RCC 7860 (cell line): ENCODE measurements at places on chromosomes 3 and 15.
A peak's percentile ranks its signal among the peaks of the same experiment; 100 is the strongest.

- no peak for DNase-seq
Observed at GRCh38 chr15:78455749-78456148, 17.7 kb downstream of the IREB2 start.

DNA sequence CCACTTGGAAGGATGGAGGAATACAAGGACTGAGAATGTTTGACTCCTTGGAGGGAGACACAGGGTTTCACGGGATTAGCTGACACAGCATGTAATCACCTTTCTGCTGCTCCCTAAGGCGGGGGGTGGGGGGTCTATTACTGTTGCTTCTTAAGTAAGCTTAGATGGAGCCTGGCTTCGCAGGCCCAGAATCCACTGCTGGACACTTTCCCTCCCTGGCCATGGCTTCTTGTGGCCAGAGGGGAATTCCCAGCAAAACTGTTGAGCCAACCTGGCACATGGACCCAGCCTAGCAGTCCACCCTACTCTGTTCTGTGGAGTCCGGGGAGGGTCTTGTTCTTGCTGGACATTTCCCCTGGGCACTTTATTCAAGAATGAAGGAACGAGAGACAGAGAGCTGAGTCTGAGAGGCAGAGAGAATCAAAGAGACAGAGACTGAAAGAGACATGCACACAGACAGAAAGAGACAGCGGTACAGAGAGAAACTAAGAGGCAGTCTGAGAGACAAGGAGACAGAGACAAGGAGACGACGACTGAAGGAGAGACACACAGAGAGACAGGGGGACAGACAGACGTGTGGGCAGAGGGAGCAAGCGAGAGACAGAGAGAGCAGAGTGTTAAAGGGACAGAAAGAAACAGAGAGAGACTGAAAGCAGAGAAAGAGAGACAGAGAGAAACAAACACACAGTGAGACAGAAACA, 55.6 kb upstream of the DLG1 start:
- DNase-seq: peak; percentile 69

DNA sequence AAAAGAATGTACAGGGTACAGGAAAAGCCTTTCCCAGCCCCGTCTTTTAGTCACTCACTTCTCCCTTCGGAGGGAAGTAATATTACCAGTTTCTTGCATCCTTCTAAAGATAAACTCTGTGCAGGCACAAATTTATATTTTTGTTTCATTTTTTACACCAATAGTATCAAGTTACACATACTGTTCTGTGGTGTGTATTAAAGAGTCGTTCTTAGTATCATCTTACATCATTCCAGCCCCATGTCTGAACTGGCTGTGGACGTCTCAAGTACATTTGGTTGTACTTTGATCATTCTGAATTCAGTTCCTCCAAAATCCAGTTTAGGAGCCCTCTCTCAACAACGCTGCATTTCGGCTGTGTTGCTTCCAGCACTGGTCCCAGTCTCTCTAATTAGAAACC, 68.7 kb downstream of the LMLN start:
- no peak for DNase-seq

GRCh38 chr3:64316971-64317370, 91.7 kb upstream of the PRICKLE2 start:
- DNase-seq: peak; percentile 83

DNA sequence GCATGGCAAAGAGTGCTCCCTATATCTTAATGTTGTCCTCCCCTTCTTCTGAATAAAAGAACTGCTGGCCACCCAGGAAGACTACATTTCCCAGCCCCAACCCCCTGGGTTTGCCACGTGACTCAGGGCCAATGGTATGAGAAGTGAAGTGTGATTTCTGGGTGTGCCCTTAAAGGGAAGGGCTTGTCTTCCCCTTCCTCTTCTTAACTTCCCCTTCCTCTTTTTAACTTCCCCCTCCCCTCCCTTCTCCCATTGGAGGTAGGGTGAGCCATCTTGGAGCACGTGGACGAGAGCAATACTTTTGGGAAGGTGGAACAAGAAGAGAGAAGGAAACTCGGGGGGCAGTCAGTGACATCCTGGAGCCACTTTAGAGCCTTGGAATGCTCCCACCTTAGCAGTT, 6.8 kb upstream of the KBTBD12 start:
- no peak for DNase-seq

GRCh38 chr3:190269101-190269500, 53.1 kb downstream of the CLDN1 start:
- no peak for DNase-seq

DNA sequence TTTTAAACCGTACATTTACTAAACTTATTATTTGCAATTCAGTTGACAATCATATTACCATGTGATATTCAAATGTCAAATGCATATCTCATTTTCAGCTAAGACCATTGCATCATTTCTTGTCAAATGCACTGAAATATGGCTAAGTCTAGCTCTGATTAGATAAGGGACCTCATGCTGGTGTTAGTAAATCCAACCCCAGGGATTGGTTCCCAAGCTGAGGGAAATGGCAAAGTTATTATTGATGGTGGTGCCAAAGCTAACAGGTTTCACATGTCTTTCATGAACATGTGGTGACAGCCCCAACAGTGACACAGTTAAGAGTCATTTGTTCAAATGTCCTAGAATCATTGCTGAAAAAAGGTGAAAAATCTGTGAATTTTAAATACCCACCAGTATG, 641.1 kb downstream of the MECOM start:
- no peak for DNase-seq

GRCh38 chr3:6177417-6177816, 683.5 kb upstream of the GRM7 start:
- no peak for DNase-seq

- DNase-seq: no peak
Observed at GRCh38 chr3:124814620-124815421, 72.3 kb downstream of the ITGB5 start.

GRCh38 chr15:94607176-94607654, 375.9 kb downstream of the MCTP2 start:
- DNase-seq: no peak

DNA sequence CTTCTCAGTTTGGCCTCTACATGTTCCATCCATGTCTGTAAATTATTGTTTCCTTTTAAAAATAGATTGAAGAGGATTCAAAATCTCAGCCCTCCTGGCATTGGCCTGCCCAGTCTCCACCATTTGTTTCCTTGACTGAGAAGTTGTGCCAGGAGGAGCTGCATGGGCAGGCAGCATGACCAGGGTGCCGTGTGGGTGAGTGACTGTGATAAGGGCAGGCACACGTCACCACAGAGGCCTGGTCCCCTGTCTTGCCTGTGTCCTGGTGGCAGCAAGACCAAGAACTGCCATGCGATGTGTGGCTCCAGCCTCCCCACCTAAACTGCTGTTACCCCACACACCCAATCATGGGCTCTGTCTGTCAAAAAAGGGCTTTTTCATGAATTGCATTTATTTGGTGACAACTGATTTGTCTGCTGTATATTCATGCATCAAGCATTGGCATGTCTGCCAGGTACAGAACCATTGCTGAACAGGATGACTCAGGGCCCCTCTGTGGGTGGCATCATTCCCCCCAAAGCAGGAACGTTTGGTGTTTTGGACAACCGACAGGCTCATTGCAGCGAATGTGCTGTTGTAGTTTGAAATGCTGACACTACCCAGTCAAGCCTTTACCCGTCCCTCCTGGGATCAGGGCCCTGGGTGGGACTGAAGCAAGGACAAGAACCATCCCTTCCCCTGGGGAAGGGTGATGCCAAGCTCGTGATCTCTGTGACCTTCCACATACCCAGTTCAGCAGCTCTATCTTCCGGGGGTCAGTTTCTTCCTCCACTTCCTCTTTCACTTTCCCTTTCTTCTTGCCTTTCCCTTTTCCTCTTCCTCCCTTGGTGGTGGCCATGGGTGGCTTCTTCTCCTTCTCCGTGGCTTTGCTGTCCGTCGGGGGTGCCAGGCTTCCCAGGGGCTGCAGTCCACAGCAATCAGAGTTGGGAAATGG, 51.6 kb downstream of the TRPM1 start:
- no peak for DNase-seq

- DNase-seq: no peak
Observed at GRCh38 chr3:94374439-94375161, 311.7 kb downstream of the NSUN3 start.

DNA sequence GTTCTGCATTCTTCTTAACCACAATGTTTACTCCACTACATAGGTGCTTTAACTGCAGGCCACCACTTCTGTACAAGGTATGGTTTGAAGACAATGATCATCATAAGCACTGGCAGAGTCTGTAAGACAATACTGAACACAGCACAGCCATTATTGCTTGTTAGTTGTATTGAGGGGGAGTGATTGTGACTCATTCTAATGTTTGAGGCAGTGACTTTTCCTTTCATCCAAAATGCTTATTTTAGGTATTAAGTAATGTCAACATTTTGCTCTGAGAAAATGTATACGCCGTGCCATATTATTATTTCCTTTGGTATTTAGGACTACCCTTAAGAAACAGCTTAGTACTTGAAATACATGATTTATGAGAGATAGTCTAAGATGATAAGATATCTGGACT, 618.2 kb upstream of the ZNF717 start:
- DNase-seq: no peak

- DNase-seq: no peak
Observed at GRCh38 chr15:47857776-47858167, 140.5 kb downstream of the SEMA6D start.

- no peak for DNase-seq
Observed at GRCh38 chr3:14543446-14543845, 3.3 kb upstream of the GRIP2 start.

- DNase-seq: no peak
Observed at GRCh38 chr3:169146866-169147237, 516.7 kb downstream of the MECOM start.

DNA sequence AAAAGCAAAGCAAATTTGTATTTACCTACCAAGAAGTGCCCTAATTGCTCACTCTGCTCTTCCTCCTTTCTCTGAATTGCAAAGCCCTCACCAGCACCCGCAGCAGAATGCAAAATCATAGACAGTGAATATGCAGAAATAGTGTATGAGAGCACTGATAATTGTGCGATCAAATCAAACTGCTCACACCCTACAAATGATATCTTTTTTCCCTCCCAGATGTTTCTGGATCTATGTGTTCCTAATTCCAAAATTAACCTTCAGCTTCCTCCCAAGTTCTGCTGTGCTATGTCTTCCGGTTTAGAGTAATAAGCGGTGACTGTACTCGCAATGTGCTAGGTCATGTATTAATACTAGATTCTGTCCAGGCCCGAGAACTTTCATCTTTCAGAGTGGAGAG, 3.4 kb downstream of the GHSR start:
- DNase-seq: no peak

DNA sequence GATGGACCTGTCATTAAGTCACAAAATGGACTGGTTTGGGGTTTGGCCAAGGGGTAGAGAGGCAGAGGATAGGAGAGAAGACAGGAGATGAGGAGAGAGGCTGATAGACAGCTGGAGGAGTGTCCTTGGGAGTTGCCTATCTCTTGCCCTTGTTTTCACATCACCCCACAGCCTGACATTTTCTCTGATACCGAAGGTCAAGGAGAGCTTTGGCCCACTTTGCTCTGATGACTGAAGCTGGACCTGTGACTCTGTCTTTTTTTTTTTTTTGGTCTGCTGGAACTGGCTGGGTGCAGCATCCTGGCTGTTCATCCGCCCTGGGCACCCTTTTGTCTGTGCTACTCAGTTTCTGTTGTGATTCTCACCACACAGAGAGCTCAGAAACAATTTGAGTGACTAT, 5.1 kb downstream of the GPD1L start:
- no peak for DNase-seq

GRCh38 chr15:70101459-70102113, 3.9 kb upstream of the TLE3 start:
- peak; percentile 68 for DNase-seq

DNA sequence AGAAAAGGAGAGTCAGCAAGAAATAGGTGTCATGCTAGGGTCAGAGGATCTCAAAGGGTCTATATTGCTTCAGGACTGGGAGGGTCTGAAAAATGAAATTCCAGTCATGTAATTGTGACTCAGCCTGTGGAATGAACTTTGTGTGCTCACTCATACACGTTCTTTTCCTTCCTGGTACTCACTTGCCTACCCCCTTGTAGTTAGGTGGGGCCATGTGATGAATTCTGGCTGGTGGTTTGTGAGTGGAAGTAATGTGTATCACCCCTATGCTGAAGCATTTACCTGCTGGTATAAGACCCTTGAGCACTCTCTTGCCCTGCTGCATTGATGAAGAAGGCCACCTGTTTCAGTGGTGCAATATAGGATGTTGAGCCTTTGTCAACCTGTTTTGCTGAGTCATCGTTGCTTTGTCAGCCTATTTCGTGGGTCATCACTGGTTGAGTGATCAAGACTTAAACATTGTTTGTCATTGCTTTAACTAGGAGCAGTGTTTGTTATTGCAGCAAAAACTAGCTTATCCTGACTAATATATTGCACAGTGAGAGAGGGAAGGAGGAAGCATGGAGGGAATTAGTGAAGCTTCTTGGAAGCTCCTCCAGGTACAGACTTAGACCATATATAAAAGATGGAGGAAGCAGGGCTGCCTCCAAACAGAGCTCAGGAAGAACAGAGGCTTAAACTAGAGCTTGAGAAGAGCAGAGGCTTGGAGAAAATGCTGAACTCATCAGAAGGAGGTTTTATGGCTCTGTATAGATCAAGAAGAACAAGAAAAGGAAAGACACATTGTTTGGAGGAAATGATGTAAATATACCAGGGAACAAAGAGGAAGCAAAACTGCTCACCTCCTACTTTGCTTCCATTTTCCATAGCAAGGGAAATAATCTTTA, 28.9 kb downstream of the TLNRD1 start:
- DNase-seq: peak; percentile 17

GRCh38 chr3:110791995-110792686, 279.5 kb upstream of the NECTIN3 start:
- DNase-seq: no peak

- no peak for DNase-seq
Observed at GRCh38 chr3:119786409-119786808, 4.5 kb downstream of the NR1I2 start.

DNA sequence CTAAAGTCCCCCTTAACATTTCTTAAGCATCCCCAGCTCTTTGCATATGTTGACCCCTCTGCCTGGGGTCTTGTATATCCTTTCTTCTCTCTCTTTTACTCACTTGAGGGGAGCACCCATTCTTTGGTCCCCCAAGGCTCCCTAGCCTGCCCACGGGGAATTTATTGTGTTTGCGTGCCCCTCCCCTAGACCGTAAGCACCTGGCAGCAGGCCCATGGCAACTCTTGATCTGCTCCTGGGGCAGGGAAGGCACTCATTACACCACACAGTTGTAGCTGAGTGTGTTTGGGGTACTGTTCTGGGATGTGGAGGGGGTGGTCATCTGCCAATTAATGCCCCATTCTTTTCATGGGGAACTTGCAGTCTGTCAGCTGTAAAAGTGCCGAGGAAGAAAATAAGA, 27.3 kb upstream of the SMAD6 start:
- no peak for DNase-seq

DNA sequence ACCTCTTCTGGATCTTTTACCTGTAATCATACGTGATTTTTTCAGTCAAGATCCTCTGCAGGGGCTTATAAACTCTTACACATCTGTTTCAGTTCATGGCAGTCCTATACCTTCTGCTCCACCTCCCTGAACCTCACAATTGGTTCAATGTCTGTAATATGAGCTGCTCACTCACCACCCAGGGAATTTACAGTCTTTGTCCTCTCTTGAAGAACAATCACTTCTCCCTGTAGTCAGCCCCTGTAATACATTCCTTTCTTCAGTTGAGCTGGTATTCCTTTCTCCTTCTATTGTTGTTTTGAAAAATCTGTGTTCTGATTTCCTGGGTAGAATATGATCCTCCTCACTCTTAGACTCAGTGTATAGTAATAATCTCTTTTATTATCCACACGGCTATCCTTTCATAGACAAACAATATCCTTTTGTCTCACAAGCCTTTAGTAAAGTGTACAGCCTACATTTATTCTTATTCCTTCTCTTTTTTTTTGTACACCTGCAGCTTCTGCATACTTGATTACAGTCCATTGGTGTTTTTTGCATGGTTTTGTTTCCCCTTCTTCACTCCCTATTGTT, 101.8 kb downstream of the NECTIN3 start:
- DNase-seq: no peak

- no peak for DNase-seq
Observed at GRCh38 chr3:49053543-49053942, 24.3 kb upstream of the IMPDH2 start.
